Caki2 (cell line): ENCODE measurements at places on chromosomes 5 and 9.

GRCh38 chr9:35002623-35003022, 13.1 kb downstream of the DNAJB5 start:
- no peak for DNase-seq

DNA sequence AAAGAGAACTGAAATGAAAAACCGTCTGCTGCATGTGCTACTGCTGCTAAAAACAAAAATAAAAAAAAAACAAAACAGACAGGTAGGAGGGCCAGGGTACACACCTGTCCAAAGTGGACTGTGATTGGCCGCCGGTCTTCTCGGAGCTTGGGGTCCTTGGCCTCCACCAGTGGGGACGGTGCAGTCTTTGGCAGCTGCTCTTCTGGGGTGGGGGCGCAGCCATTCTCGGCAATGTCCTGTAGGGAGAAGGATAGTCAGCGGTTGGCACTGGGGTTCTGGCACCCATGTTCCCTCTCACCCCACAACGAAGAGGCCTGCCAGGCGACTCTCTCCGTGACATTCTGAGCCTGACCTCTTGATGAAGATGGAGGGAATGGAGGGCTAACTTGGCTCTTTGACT, 84.3 kb downstream of the CRB2 start:
- no peak for DNase-seq

GRCh38 chr9:137293482-137294090, 8.5 kb downstream of the NRARP start:
- DNase-seq = no peak

DNA sequence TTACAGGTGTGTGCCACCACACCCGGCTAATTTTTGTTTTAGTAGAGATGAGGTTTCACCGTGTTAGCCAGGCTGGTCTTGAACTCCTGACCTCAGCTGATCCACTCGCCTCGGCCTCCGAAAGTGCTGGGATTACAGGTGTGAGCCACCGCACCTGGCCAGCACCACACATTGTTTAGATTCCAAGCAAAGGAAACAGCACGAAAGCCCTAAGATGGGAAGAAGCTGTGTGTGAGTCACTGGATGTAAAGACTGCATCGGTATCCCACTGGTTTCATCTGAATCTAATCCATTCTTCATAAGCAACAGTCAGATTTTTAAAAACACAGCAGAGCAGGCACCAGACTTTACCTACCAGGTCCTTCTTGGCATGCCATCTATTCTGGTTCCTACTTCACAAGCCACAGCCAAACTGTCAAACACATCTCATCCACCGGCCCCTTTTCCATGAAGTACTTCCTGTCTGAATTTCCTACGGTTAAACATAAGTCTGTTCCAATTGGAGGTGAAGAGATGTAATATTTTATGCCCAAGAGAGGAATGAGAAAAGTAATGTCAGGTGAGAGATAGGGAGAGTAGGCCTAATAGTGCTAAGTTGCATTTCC, 17.4 kb downstream of the UBTD2 start:
- no peak for DNase-seq

DNA sequence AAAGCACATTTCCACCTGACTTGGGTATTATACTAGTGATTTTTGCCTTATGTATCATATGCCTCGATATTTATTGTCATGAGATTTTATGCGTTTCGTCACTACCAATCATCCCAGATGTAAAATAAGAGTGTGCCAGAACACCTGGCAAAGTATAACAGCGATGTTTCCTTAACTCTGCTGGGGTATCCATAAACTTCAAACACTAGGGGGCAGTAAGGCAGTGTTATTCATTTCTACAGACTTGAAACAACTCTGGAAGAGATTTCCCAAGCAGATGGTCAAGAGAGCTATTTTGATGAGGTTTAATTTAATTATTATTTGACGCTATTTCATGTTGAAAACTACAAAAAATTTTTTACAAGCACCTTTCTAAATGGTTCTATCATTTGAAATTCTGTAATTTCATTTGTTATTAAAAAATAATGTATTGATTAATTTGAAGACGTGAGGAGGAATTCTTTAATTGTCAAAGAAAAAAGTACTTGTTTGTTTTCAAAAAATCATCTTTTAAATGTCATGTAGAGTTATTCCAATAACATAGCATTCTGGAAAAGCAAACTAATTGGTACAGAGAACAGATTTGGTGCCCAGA, 388.5 kb upstream of the CTNND2 start:
- no peak for DNase-seq

DNA sequence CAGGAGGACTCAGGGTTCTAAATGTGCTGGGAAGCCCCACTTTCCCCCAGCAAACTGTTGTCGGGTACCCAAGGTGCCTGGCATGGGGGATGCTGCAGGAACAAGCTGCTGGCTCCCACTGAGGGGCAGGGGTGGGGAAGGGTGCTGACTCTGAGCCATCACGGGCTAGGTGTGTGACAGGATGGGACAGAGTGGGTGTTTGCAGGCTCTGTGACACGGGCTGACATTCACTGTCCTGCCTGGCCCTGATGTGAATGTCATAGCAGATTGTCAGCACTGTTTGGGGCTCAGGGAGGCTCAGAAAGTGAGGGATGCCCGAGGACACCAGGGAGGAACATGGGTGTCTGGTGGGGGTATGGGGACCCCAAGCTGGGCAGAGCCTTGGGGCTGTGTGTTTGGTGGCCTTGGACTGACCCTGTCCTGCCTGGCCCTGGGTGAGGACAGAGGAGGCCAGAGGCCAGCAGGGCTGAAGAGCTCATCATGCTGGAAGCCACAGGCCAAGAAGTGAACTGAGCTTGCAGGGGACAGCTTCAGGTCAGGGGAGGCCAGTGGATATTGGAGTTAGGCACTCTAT, 20.6 kb downstream of the WNK2 start:
- DNase-seq = no peak

DNA sequence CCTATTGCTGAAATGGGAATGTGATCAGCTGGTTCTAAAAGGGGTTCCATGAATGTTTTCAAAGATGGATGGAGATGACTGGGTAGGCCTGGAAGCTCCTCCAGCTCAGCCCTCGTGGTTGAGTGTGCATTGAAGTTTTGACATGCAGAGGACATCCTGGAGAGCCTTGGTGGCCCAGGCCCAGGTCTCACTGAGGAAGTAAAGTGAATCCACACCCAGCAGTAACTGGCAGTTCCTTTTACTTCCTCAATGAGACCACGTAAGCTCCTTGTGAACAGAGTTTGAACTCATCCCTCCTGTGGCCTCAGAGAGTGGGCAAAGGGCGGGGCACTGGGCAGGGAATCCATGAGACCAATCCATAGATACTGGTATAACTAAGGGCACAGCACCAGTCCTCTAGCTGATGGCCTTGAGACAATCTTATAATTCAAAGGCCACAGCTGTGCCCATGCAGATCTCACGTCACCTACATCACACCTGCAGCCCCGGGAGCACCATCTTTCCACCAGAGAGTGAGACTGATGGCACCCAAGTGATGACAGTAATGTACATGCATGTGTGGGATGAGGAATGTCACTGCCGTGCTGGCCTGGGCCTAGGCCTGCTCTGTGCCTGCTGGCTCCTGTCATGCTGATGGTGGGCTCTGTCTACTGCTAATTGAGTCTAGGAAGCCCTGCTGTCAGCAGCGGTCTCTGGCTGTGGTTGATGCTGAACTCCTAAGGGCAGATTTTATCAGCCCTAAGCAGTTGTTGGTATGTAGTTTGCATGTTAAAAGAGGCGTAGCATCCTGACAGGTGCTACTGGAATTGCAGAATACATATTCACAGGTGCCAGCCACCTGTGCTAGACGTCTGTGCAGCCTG, 257.8 kb downstream of the FSTL4 start:
- DNase-seq = no peak

- DNase-seq = peak; percentile 27
Observed at GRCh38 chr9:120929229-120929791, 2.7 kb upstream of the TRAF1 start.

- no peak for DNase-seq
Observed at GRCh38 chr5:14534773-14535172, 46.8 kb upstream of the OTULINL start.

GRCh38 chr5:37400501-37400900, 21.4 kb downstream of the WDR70 start:
- DNase-seq = no peak

DNA sequence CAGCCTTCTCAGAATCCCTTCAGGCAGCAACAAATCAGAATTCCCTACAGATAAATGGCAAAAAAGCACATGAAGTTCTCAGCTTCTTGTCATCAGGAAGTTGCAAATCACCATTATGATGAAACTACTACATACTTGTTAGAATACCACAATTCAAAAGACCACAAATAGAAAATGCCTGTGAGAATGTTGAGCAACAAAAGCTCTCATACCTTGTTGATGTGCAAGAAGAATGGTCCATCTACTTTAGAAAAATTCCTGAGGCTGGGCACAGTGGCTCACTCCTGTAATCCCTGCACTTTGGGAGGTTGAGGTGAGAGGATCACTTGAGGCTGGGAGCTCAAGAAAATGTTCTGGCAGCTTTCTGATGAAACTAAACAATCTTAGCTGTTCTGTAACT, 278.1 kb downstream of the ICE1 start:
- DNase-seq = no peak

GRCh38 chr9:101566904-101567724, 27.7 kb downstream of the PPP3R2 start:
- peak; percentile 28 for DNase-seq
